ENCODE measurements at places on chromosomes 2 and 18. TPM values are rescaled to one million over a fixed set of nuclear protein-coding genes. Genes with fewer than 3 reads are reported as not detected.

Gene AMER3
- not detected for total RNA-seq

Gene SCN2A
- not detected for total RNA-seq

Gene CFC1
- not detected for total RNA-seq

Gene IL1F10
- total RNA-seq, result not detected

Gene CELF4
- not detected for total RNA-seq

- H3K27me3 ChIP-seq, result peaks cover 51% of the 10 kb centered on the region
- H3K4me3 ChIP-seq, result no peak overlapping the region
- no peak for DNase-seq
- no peak overlapping the region for H3K27ac ChIP-seq
- no peaks in the 10 kb centered on the region for H3K4me1 ChIP-seq
Measured at GRCh38 chr2:231012463-231012862, 16.5 kb downstream of the SPATA3 start.

DNA sequence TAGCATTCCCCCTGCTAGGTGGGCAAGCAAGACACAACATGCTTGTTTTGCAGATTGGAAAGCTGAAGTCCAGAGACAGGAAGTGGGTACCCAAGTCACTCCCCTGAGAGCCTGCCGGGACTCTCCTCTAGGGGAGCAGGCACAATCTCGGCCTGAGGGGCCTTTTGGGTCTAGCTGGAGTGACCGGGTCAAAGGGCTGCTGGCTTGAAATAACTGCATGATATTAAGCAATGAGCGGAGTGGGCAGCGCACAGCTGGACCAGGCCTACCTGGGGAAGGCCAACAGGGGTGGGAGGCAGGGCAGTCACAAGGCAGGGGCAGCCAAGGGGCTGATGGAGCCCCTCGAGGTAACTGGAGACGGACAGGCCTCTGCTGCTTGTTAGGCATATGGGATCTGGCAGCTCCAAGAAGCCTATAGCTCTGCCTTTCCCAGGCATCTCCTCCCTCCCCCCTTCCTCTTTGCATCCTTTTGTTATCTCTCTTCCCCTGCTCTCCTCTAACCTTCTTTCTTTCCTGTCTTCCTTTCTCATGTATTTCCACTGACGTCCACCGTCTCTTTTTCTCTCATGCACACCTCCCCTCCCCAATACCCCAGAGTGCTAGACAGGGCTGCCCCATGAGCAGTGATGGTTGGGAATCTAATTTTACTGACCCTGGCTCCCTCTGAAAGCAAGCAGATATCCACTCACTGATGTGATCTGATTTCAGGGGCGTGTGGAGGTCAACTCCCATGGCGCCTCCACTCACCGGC lies 237.5 kb downstream of the LOXHD1 start:
- H3K36me3 ChIP-seq, result peaks cover 3% of the 10 kb centered on the region
- no peak overlapping the region for H3K27ac ChIP-seq
- DNase-seq, result no peak
- H3K4me3 ChIP-seq, result no peak overlapping the region
- peaks cover 4% of the 10 kb centered on the region for H3K4me1 ChIP-seq
- H3K27me3 ChIP-seq, result peaks cover under 1% of the 10 kb centered on the region

GRCh38 chr2:74924463-74925265 lies 33.8 kb upstream of the POLE4 start:
- no peak for DNase-seq
- H3K27ac ChIP-seq, result no peak overlapping the region
- H3K4me3 ChIP-seq, result no peak overlapping the region
- peaks cover 5% of the 10 kb centered on the region for H3K4me1 ChIP-seq
- no peaks in the 10 kb centered on the region for H3K27me3 ChIP-seq
- H3K36me3 ChIP-seq, result no peaks in the 10 kb centered on the region

DNA sequence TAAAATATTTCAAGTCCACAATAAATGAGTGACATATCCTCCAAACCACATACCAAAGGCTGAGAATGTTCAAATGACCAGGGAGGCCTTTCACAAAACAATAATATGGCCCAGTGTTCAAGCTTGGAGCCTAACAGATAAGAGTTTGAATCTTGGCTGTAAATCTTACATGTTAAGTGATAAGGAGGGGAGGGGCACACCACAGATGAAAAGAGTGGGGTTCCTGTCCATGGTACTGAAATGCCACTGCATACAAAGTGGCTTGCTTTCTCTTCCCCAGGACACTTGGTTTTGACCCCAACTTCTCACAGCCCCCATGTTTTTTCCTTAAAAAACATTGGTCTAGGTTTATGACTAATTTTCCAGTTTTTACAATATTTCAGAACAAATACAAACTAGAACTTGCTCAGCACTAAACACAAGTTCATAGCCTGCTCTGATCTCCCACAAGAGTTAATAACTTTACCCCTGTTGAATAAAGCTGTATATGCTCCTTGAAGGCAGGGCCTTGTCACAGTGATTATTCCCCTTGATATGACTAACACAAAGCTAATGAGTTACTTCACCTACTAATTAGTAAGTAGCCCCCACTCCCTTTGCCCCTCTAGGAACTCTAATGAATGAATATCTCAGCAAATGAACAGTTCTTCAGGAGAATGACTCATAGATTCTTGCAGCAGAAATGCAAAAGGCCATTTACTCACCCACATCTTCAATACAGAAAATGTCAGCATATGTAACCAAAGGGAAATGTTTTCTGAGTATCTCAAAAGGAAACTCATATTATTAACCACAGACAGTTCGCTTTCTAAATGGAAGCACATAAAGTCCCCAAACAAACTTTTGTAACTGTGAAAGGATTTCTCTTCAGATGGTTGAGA lies 142.2 kb downstream of the SATB2 start:
- no peaks in the 10 kb centered on the region for H3K4me1 ChIP-seq
- no peak overlapping the region for H3K4me3 ChIP-seq
- H3K36me3 ChIP-seq, result no peaks in the 10 kb centered on the region

DNA sequence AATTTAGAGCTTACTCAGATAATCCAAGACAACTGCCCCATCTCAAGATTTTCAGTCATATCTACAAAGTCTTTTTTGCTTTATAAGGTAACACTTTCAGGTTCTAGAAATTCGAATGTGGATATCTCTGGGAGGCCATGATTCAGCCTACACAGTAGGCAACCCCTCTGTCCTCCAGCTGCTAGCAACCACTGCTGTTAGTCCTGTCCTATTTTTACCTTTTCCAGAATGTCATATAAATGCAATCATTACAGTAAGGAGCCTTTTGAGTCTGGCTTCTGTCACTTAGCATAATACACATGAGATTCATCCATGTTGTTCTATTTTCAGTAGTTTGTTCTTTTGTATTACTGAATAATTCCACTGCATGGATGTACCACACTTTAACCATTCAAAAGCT lies 28.5 kb upstream of the MARCHF7 start:
- no peaks in the 10 kb centered on the region for H3K4me1 ChIP-seq
- no peak overlapping the region for H3K27ac ChIP-seq

DNA sequence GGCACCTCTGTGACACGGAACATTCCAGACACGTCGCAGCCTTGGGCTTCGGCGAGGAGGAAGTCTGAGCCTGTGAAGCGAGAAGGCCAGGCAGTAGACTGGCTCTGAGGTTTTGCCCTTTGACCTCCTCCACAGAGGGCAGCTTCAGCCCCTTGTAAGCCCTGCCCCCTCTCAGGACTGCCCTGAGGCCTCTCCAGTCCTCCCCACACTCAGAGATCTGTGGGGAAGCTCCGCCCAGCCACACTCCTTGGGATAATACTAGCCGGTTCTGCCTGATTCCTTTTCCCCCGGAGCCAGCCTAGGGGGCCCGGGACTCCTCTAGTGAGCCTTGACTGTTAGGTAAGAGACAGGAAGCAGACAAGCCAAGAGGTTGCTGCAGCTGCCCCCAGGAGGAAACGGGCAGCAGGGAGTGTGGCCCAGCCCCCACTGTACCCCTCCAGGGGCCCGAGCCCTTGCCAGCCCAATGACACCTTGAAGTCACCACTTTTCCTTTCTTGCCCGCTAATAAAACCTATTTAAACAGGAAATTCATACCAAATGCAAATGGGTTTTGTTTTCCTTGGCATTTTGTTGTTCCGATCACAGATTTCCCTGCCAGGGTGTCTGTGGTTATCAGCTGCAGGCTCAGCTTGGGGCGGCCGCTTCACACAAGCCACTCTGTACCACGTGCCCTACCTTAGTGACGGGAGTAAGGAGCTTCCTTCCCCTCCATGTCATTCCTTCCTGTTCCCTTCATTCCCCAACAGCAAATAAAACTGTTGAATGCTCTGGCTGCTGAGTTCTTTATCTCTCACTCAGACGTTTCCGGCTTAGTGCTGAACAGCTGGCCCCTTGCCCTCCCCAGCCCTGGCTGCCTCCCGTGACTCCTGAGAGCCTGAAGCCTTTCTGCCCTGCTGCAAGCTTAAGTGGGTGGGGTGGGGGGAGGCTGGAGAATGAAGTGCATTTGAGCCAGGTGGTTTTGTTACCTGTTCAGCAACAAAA lies 124.7 kb downstream of the CABLES1 start:
- DNase-seq, result no peak
- H3K4me3 ChIP-seq, result peak overlapping the region; percentile 15
- H3K36me3 ChIP-seq, result no peaks in the 10 kb centered on the region
- H3K27ac ChIP-seq, result peak overlapping the region; percentile 23
- H3K4me1 ChIP-seq, result peaks cover 32% of the 10 kb centered on the region

DNA sequence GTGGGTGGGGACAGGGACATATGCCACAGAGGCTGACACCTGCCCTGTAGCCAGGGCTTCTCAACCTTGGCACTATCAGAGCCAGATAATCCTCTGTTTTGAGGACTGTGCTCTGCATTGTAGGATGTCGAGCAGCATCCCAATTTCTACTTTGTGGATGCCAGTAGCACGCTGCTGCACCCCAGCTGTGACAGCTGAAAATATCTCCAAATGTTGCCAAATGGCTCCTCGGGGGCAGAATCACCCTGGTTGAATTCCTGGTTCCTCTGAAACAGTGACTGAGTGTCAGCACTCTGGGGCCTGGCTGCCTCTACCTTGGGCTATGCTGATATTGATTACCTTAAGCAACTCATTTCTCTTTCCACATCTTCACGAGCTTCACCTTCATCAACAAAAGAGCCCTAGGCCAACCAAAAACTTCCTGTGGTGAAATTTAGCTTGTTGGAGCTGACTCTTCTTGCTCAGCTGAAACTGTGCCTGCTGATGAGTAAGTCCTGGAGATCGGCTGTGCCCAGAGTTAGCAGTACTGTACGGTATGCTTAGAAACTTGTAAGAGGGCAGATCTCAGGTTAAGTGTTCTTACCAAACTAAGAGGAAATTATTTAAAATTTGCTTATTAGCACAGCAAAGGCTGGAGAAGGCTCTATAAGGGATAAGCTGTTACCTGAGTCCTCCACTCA lies 138.1 kb downstream of the SEPTIN10 start:
- DNase-seq, result no peak
- H3K4me1 ChIP-seq, result no peaks in the 10 kb centered on the region
- H3K36me3 ChIP-seq, result no peaks in the 10 kb centered on the region

DNA sequence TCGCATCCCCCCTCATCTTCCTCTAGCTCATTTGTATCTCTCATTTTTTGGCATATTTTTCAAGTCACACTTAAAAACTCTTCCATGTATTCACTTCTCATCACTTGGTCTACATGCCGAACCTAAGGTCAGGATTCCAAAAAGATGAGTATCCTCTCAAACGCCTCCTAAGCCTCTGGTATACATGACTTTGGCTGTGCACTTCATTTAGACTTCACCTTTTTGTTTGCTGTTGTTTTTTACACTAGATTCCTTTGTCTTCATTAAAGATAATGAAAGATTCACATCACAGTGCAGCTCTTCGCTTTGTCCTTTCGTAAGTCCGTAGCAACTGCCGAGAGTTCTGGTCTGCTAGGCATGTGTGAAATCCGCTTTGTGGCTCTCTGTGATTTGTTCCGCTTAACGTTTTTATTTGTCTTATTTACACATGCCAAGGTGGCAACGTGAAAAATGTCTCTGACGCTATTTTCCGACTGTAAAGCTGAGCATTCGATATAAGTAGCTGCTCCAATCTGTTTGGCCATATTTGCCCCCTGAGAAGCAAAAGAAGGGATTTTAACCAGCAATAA lies 17.7 kb downstream of the RND3 start:
- no peaks in the 10 kb centered on the region for H3K36me3 ChIP-seq
- no peak for DNase-seq
- no peaks in the 10 kb centered on the region for H3K27me3 ChIP-seq

- H3K4me1 ChIP-seq, result peaks cover 35% of the 10 kb centered on the region
- H3K4me3 ChIP-seq, result no peak overlapping the region
- peak; percentile 44 for DNase-seq
- no peak overlapping the region for H3K27ac ChIP-seq
Measured at GRCh38 chr2:108607706-108608301, 73.5 kb downstream of the LIMS1 start.

- H3K27ac ChIP-seq, result no peak overlapping the region
- no peak for DNase-seq
- no peak overlapping the region for H3K4me3 ChIP-seq
- no peaks in the 10 kb centered on the region for H3K4me1 ChIP-seq
- H3K36me3 ChIP-seq, result no peaks in the 10 kb centered on the region
Measured at GRCh38 chr2:238645095-238645494, 202.8 kb upstream of the TWIST2 start.

All from T-cell (primary cell).